Fibroblast of mammary gland (primary cell): ENCODE measurements at places on chromosomes 12 and 14.

DNA sequence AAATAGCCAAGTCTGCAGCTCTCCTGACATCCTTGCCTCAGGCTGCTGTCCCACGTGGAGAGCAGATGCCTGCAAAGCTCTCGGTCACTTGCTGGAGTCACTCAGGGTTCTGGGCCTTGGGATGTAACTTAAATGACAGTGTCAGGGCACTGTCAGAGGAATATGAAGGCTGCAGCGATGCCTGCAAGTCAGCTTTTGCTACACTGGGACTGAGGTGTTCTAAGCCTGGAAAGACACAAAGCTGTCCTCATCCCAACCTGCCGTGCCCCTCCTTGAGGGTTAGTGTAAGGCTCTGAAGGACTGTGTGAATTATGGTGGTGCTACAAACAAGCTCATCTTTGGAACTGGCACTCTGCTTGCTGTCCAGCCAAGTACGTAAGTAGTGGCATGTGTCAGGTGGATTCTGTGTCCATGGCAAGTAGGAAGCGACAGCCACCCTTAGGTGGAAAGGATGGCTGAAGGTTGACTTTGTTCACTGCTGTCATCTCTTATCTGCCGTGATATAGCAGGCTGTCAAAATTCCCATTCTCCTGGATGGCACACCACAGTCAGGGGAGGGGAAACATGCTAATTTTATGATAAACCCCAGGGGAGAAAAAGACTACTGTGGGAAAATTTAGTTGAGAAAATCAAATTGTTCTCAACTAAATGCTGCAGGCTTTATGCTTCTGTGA lies 79.9 kb downstream of the DAD1 start:
- no peak for DNase-seq

- no peak for DNase-seq
Measured at GRCh38 chr12:75360920-75361319, 26.4 kb downstream of the GLIPR1L1 start.

- no peak for DNase-seq
Measured at GRCh38 chr12:49537752-49538509, 899 bp upstream of the KCNH3 start.

DNA sequence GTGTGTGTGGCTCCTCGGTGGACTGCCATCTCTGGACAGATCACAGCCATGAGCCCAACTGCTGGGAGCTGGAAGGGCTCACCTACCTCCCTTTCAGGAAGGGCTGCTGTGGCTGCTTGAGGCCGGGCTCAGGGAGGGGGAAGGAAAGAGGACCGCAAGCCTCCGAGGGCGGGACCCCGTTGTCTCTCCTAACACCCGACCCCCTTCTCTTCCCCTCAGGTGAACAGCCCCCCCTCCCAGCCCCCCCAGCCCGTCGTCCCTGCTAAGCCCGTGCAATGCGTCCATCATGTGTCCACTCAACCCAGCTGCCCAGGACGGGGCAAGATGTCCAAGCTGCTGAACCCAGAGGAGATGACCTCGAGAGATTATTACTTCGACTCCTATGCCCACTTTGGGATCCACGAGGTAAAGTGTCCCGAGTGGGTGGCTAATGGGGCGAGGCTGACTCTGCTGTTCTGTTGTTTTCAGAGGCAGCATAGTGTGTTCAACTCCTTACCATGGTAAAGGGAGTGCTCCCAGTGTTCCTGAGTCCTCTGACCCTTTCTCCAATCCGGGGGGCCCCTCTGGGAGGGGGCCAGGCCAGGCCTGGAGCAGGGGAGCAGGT lies 49.5 kb downstream of the PRMT8 start:
- DNase-seq: no peak

- no peak for DNase-seq
Measured at GRCh38 chr12:9367201-9367600, 159.0 kb upstream of the PZP start.
